Kidney glomerular epithelial cell (primary cell): ENCODE measurements at places on chromosomes 7 and 10.

DNA sequence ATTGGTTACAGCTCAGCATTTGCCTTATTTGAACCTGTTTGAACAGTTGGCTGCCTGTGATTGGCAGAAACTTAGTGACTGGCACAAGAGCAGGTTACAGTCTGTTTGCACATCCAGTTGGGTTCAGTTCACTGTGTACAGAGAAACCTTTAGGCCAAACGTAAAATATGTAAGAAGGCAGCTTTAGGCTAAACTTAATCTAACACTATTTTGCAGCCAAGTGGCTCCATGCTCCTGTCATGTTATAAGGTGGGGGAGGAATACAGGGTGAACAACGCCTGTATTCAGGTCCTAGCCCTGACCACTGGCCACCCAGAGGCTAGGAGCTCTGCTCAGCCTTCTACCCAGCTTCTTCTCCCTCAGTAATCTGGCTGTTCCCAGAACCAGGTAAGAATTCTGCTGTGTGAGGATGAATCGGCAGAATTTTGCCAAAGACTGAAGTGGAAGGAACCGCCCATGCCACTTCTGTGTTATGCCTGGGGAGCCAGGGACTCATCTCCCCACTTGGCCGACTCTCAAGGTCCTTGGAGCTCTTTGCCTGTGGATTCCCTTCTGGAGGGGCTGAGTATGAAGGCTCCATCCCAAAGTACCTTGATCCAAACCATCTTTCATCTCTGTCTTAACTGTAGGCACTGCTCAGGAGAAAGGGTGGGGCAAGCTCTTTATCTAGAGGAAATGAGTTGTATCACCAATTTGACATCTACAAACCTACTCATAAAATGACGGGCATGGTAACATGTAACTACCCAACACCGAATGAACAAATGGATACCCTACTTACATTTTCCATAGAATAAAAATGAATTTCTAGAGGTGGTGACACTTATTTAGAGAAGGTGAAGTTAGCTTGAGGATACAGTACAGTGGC is 164.4 kb upstream of the NAMPT start:
- no peak for DNase-seq

GRCh38 chr7:91752102-91752501 is 128.4 kb downstream of the MTERF1 start:
- DNase-seq: no peak

GRCh38 chr7:134461916-134462315 is 3.0 kb upstream of the AKR1B1 start:
- no peak for DNase-seq

GRCh38 chr10:126732308-126732707 is 61.8 kb upstream of the C10orf90 start:
- no peak for DNase-seq

DNA sequence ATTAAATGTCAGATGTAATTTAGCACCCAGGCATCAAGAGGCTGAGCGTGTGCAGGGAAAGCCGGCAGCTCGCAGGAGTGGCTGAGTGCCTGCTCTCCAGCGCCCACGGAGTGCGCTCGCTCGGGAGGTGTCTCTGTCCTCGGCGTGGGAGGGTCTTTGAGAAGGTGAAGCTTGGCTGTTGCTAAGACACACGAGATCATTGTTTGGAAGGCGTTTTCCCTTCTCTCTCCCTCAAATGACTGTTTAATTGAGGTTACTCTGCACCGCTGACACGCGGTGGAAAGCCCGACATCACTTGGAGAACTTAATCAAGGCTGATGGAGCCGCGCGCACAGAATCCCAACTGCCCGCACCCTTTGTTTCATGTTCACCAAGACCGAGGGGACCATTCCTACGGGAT is 414.6 kb downstream of the DNAJB6 start:
- DNase-seq: no peak

GRCh38 chr7:105297985-105298384 is 90.7 kb downstream of the SRPK2 start:
- no peak for DNase-seq
